ENCODE measurements at places on chromosomes 5 and 9.
A peak's percentile ranks its signal among the peaks of the same experiment; 100 is the strongest.

DNA sequence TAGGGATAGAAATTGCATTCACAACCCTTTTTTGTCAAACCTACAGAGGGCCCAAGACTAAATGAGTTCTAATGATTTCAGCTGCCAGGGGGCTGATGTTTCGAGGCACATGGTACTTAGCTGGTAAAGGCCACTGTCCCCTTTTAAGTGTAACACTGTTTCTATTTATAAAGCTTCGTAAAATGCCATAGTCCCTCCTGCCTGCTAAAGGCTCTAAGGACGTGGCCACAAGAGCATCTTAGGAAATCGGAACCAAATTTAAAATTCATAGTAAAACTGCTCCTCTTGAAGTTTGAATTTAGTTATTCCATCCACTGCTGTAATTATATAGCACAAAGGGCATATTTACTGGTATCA, 170.3 kb upstream of the WWC1 start:
- no peak for DNase-seq

GRCh38 chr5:10248378-10249260, 1.1 kb downstream of the ATPSCKMT start:
- DNase-seq = no peak

DNA sequence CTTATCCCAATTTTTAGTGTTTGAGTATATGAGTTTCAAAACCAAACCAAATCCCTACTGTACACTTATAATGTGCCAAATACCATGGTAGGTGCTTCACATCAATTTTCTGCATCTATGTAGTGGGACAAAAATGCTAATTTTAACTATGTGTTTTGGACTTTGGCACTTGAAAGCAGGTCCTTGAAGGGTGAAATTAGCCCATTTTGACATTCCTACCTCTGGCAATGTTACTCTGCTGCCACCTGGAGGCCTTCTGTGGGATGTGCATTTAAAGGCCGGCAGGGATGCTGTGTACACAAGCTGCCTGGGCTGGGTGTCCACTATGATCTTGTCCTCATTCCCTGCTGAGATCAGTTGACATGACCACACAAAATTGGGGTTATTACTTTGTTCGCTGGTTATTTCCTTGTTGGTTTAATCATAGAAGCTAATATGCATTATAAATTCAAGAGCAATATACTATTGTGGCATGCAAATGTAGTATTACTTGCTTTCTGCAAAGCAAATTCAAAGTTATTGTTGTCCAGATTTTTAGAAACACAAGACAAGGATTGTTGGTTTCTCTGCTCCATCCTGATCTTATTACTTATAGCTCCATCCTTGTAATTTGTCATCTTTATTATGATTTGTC, 166.8 kb downstream of the ARHGEF28 start:
- DNase-seq = peak; percentile 79

DNA sequence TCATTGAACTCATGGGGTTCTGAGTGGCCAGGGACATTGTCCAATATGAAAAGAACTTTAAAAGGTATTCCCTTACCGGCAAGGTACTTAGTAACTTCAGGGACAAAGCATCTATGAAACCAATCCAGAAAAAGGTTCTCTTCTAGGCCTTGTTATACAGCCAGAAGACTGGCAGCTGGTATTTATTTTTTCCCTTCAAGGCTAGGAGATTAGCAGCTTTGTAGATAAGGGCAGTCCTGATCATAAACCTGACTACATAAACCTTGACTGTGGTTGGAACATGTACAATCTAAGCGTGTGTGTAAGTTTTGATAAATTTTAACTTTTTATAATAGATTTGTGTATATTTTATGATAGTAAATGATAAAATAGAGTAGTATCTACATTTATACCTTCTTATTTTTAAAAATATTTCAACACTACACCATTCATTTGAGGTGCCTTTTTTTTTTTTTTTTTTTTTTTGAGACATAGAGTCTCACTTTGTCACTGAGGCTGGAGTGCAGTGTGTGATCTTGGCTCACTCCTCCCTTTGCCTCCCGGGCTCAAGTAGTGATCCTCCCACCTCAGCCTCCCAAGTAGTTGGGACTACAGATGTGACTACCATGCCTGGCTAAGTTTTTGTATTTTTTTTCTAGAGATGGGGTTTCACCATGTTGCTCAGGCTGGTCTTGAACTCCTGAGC, 24.5 kb downstream of the RANBP17 start:
- DNase-seq = no peak

DNA sequence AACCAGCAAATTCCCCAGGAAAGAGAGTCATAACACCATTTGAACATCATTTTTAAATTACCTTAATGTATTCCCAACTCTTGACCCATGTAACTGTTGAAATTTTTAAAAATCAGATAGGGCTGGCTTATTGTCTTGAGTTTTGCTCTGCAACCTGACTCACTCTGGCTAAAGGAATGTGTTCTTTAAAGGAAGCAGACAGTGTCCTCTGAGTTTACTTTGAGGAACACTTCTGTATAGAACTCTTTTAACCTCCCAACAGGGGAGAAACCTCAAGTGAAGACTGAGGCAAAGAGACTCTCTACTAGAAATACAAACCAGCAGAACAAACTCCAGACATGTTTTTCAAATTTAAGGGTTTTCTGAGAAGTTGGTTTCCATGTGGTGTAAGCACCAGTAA, 248.9 kb downstream of the CWC27 start:
- no peak for DNase-seq

- no peak for DNase-seq
Measured at GRCh38 chr9:34809504-34810186, 99.7 kb upstream of the CCL21 start.

DNA sequence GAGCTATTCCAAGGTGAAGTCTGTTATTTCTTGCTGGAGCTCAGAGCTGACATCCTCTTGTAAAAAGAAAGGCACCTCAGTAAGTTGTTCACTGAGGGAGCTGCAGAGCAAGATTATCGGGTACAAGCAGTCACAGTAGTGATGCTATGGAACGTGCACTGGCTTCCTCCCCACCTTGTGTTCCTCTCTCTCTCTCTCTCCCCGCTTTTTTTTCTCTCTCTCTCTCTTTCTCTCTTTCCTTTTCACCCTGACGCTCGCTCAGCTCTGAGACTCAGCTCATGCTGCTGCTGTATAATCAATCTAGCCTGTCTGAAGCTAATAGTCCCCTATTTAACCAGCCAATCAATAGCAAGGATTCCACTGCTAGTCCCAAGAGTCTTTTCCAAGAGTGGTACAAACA, 587.6 kb upstream of the CDH18 start:
- no peak for DNase-seq

GRCh38 chr5:159504106-159504856, 174.0 kb upstream of the IL12B start:
- no peak for DNase-seq

DNA sequence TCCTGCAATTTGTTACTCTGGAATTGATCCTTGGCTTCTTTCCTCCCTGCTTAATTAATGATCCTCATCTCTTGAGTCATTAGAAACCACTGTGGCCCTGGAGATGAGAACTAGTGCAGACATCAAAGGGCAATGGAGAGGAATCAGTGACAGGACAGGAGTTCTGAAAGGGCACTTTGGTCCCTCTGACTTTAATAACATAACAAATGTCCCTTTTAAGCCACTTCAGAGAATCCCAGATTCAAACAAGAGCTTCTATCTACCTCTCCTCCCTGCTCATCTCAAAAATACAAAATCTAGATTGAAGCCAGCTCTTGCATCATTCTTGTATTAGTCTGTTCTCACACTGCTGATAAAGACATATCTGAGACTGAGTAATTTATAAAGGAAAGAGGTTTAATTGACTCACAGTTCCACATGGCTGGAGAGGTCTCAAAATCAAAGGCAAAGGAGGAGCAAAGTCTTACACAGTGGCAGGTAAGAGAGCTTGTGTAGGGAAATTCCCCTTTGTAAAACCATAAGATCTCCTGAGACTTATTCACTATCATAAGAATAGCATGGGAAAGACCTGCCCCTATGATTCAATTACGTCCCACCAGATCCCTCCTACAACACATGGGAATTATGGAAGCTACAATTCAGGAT, 139.1 kb downstream of the PLPPR1 start:
- no peak for DNase-seq

- DNase-seq = peak; percentile 24
Measured at GRCh38 chr5:394671-395155, 48.3 kb upstream of the EXOC3 start.

GRCh38 chr9:30970812-30971211, 1413.6 kb upstream of the ACO1 start:
- DNase-seq = no peak

Measured in stimulated activated CD8-positive, alpha-beta memory T cell treated with anti-CD3 and anti-CD28 coated beads, Interleukin-4, amount 100 ng/mL, for 48 hours (primary cell).